Pancreas (tissue), 10 donors: ENCODE measurements at places on chromosomes 12 and 14. TPM values are rescaled to one million over a fixed set of nuclear protein-coding genes. Genes with fewer than 3 reads are reported as not detected.

GRCh38 chr12:108390495-108391203 is 51.5 kb upstream of the CMKLR1 start:
- no peak for DNase-seq

The ABCD4 gene
- 36.9 TPM for total RNA-seq

DNA sequence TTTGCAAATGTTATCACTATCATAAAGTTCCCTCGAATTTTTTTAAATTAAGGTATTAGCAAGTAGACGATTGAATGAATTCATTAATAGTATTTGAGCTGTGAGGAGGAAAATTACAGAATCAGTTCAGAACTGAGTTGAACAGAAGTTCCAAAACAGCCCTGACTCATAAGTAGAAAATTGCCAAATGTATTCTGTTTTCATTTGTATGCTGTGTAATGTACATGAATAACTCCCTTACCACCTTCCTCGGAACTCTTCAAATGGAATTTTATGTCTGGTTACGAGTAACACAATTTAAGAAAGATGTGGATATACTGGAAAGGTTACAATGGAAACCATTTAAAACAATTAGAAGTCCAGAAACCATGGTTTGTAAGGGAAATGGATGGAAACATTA is 283.3 kb upstream of the FAR2 start:
- DNase-seq: no peak

The BLOC1S1 gene
- total RNA-seq: 46.0 TPM

The CATSPERB gene
- total RNA-seq: 16.5 TPM

GRCh38 chr14:92160619-92161018 is 38.9 kb downstream of the CPSF2 start:
- DNase-seq: no peak

- DNase-seq: peak; percentile 57
These were observed 78.6 kb downstream of the CCDC60 start for GRCh38 chr12:119412811-119413794.

DNA sequence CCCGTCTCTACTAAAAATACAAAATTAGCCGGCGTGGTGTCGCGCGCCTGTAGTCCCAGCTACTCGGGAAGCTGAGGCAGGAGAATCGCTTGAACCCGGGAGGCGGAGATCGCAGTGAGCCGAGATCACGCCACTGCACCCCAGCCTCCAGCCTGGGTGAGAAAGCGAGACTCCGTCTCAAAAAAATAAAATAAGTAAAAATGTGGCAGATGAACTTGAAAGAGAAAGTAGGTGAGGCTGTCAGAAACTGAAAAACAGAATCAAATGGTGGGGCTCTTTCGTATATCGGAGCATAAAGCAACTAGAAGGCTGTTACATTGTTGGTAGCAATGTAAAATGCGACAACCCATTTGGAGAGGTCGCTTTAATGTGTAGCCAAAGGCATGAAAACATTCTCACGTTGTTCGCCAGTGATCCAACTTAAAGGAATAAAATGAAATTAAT is 767 bp upstream of the CCNT1 start:
- no peak for DNase-seq

DNA sequence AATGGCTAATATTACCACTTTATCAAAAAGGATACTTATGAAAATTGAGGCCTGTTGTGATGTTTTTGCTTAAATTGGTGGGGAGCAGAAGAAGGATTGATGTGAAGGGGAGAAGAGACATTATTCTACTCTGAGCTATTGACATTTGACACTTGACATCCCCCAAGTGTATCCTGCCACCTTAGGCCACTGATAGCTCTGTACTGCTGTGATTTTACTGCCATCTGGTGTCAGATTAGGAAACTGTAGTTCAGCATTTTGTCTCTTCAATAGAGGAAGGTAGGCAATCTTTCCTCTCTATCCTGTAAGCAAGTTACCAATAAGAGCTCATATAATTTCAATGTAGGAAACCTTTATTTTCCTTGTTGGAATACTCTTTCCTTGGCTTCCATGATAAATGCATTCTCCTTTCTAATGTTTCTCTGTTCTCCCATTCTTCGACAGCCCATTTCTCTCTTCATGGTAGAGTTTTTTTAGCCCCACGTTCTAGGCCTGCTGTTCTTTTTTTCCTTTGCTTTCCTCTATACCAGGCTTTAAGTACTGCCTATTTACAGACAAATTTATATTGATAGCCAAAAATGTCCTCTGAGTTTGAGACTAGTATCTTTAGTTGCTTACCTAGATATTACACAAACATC is 46.3 kb downstream of the PPHLN1 start:
- no peak for DNase-seq

- DNase-seq: no peak
These were observed 1.8 kb upstream of the AQP5 start for GRCh38 chr12:49959685-49960473.

The CIROP gene
- total RNA-seq: not detected

The LAG3 gene
- 0.22 TPM for total RNA-seq

GRCh38 chr14:55762595-55763232 is 182.7 kb downstream of the KTN1 start:
- DNase-seq: no peak

The ACOT6 gene
- total RNA-seq: not detected

DNA sequence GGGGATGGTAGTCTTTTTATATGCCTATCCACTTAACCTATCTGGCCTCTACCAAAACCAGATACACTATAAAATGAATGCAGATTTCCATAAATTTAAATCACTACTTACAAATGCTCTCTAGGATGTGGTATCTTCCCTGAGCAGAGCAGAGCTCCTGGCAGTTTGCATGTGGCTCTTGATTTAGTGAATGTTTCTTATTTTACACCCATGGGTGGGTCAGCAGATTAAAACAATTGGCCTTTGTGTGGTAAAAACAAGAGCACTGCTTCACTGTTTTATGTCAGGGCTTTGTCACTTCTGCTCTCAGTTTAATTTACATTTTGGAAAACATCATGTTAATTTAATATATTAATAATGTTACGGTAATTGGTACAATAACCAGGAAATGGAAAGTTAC is 5.5 kb downstream of the TAS2R19 start:
- DNase-seq: no peak

The PRB2 gene
- not detected for total RNA-seq

- no peak for DNase-seq
These were observed 100.9 kb upstream of the PKP2 start for GRCh38 chr12:32997471-32997870.

The EID3 gene
- 1.1 TPM for total RNA-seq

DNA sequence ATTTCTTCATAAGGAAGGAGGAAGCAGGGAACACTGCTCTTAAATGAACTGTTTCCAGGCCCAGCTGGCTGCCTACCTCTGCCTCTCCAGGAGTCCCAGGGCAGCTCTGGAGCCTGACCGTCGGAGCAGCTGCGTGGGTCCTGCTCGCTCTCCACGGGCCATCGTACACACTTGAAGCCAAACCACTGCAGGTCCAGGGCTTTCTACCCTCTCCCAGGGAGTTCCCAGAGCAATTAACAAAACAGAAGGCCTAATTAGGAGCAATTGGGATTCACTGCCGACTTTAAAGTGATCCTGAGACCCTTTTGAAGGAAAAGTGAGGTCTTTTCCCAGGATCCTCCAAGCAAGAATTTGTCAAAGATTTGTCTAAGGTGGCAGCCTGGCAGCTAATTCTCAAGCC is 76.9 kb downstream of the OTX2 start:
- no peak for DNase-seq

DNA sequence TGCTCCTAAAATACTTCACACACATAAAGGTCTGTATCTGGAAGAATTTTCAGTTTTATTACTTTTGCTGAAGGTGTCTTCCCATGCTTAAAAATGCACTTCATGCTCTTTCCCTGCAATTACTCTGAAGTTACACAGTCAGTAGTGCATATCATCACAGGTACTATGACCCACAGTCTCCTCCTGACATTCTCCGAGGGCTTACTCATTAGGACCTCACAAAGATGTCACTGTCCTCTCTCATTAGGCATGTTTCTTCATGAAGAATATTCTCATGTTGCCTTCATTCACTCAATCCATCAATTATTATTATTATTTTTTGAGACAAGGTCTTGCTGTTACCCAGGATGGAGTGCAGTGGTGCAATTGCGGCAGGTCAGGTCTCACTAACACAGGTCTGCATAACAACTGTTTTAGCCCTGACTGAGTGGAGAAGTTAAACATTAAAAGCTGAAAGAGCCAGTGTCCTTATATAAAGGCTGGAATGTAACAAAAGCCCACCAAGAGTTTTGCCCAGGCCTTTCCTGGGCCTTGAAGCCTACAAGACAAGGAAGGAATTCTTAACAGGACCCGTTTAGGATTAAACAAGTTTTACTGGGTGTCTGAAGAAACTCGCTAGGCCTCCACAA is 119.5 kb upstream of the WSCD2 start:
- DNase-seq: no peak

The FOXG1 gene
- total RNA-seq: not detected

GRCh38 chr12:78880078-78880477 is 15.5 kb downstream of the SYT1 start:
- DNase-seq: no peak

DNA sequence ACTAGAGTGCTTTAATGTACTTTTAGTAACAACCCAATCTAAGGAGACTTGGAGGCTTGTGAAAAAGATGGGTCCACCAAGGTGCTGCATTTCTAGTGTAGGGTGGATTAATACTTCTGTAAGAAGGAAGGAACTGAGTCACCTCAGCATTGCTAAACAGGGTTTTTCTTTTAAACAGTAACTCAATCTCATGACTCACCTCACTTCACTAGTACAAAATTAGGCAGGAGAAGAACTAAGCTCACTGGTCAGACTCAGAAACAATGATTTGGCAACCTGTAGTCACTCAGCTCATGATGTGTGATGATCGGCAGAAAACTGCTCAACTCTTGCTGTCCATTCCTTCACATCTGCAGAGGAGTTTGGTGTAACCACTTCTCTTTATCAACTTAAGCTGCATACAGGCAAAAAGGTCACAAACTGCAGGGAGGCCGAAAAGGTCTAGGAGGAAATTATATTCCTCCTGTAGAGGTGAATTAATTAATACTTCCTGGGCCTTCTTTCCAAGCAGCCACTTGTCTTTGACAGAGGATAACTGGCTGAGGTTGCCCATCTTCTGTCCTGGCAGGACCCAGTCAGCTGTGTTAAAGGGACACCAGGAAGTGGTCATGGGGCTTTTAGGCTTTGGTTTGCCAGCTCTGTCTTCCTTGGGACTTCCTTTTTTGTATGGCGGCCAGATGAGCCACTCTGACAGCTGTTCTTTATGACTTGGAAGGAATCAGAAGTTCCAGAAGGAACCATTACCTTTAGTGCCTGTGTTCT is 466.9 kb downstream of the FUT8 start:
- no peak for DNase-seq

The RFX4 gene
- total RNA-seq: 0.51 TPM

DNA sequence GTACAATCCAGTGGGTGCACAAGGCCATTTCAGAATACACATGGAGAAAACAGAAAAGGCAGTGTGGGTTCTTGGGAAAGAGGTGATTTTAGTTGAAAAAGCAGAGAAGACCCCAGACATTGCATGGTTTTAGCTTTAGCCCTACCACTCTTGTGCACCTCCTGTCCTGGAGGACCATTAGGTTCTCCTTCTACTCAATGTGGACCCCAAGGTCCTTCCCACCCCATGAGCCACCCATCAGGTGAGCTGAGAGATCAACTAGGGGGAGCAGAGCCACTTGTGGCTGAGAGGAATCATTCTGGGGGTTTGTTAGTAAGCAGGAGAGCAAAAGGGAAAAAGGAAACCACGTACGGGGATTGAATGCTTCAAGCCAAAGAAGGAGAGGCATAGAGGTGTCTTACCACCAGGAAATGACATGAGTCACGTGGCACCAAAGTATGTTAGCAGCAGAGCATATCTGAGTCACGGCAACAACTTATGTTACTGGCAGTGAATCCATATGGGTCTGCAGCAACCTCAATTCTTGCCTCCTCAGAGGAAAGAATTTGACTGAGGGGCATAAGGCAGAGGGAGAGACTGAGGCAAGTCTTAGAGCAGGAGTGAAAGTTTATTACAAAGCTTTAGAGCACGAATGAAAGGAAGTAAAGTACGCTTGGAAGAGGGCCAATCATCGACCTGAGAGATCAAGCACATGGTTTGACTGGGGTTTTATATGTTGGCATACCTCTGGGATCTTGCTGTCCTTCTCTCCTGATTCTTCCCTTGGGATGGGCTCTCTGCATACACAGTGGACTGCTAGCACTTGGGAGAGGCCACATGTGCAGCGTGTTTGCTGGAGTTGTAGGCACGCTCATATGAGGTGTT is 73.9 kb downstream of the HSD17B6 start:
- no peak for DNase-seq

- no peak for DNase-seq
These were observed 685 bp downstream of the VAMP1 start for GRCh38 chr12:6469609-6470374.

GRCh38 chr14:89015016-89015415 is 190.6 kb downstream of the TTC8 start:
- DNase-seq: no peak

DNA sequence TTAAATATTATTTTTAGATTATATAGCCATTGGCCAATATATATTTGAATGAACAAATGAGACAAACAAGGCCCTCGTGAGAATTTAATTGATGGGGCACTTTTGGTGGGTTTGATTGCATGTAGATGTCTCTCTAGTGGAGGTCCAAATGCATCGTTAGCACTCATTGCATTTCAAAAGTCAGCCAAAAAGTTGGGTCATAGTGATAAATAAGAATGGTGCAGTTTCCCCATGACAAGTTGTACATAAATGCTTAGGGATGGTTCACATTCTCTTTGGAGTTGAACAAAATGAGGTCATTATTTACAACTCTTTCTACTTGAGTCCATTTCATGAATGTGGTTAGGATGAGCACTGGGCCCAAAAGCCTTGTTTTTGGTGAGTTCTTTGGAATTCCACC is 1.0 kb downstream of the BEST3 start:
- no peak for DNase-seq

DNA sequence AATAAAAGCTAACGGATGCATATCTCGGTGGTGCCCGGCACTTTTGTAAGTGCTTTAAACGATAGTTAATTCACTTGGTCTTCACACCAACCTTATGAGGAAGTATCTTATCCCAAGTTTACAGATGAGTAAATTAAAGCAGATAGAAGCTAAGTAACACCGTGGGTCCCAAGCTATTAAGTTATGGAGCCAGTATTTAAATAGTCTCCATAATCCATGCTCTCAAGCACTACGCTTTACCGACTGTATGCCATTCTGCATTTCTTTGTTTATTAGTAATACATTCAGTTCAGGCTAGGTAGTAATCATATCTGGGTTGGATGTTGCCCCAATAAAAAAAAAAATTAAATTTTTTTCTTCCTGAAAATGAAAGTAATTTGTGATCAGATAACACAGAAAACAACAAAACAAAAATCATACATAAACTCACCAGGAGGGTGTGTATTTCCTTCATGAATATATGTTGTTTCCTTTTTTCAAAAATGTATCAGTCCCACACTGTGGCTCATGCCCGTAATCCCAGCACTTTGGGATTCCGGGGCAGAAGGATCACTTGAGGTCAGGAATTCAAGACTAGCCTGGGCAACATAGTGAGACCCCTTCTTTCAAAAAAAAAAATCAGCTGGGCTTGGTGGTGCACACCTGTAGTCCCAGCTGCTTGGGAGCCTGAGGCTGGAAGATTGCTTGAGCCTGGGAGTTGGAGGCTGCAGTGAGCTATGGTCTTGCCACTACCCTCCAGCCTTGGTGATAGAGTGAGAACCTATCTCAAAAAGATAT is 1.4 kb upstream of the M6PR start:
- DNase-seq: no peak
